Colonic mucosa (tissue), 4 donors: ENCODE measurements at places on chromosomes 2 and 18. TPM values are rescaled to one million over a fixed set of nuclear protein-coding genes. Genes with fewer than 3 reads are reported as not detected.

Gene IL1F10
- not detected for total RNA-seq

Gene UGT1A4
- total RNA-seq: 0.93 TPM

Gene C1GALT1C1L
- 0.27 TPM for total RNA-seq

Gene CCDC74B
- total RNA-seq: 0.64 TPM

Gene L3MBTL4
- 3.8 TPM for total RNA-seq

Gene ECEL1
- total RNA-seq: 0.12 TPM

Gene SPC25
- total RNA-seq: 5.2 TPM

Gene CPLX4
- total RNA-seq: not detected

Gene EN1
- not detected for total RNA-seq

Gene SIGLEC15
- total RNA-seq: not detected

Gene TMEM247
- total RNA-seq: not detected

Gene UGT1A3
- 1.9 TPM for total RNA-seq

Gene CROCC2
- not detected for total RNA-seq

Gene IL36A
- not detected for total RNA-seq

Gene HSBP1L1
- total RNA-seq: 59.6 TPM

Gene KLHL41
- total RNA-seq: 0.61 TPM
